ENCODE measurements at places on chromosomes 7 and 10. TPM values are rescaled to one million over a fixed set of nuclear protein-coding genes. Genes with fewer than 3 reads are reported as not detected.

- DNase-seq: no peak
Measured at GRCh38 chr10:89490596-89491335, 44.6 kb downstream of the SLC16A12 start.

CLCN1 gene
- total RNA-seq: not detected

PLXNA4 gene
- total RNA-seq: 0.08 TPM

OPALIN gene
- not detected for total RNA-seq

DNAAF5 gene
- total RNA-seq: 52.3 TPM

CPN1 gene
- total RNA-seq: not detected

CCDC172 gene
- total RNA-seq: not detected

NOS3 gene
- total RNA-seq: 9.2 TPM

DNA sequence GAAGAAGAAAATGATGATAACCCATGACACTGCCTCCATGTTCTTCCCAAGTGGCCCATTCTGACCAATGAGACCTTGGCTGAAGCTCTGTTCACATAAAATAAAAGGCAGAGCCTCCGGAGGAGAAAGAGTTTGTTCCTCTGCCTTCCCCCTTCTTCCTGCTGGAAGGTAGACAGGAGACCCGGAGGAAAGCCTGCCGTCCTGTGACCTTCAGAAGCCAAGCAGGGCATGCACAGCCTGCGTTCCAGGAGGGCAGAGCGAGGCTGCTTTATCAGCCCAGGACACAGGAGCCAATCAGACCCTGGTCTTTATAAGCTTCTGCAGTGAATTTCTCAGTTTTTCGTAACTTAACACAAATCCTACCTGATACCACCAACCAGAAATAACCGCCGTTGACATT lies 8.6 kb upstream of the GRID1 start:
- no peak for DNase-seq

DNA sequence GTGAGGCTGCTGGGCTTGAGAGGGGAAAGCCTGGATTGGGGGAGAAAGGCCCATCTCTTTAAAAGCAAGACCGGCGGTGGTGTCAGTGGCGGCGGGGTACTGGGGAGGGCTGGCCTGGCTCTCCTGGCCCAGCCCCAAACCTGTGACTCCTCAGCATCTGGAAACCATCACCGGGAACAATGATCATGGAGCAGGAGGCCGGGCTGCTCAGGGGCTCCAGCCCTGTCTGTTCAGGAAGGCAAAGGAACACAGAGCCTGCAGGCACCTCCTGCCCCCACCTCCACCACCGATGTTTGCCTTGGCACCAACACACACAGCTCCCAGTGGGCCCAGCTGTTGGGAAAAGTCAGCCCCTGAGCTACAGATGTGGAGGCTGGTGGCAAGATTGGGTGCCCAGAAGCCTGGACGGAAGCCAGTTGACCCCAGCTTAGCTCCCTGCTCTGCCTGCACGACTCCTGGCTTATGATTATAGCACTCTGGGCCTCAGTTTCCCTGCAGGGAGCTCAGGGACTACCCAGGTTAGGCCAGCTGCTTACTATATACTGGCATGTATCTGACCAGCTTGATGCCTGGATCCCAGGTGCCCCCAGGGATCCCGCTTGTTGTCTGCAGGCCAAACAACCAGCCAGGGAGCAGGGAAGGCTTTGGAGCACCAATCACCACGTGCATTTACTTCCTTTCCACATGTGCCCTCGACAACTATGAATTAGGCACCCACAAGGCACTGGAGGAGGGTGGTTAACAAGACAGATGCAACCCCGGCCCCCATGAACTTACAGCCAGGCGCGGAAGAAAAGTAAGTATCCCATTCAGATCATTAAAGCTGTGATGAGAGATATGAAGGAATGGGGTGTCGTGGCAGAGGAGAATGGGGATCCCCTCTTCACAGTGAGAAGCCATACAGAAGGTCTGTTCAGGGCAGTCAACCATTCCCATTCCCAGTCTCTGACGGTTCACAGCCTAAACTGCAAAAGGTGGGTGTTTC lies 37.3 kb downstream of the ZCCHC24 start:
- DNase-seq: no peak

C10orf67 gene
- 1.1 TPM for total RNA-seq

- no peak for DNase-seq
Measured at GRCh38 chr7:42237811-42238541, 967 bp upstream of the GLI3 start.

MSS51 gene
- total RNA-seq: 0.76 TPM

- no peak for DNase-seq
Measured at GRCh38 chr7:158687406-158687805, 17.2 kb downstream of the NCAPG2 start.

IRF5 gene
- 4.2 TPM for total RNA-seq

GRCh38 chr10:1243486-1244234 lies 187.5 kb downstream of the WDR37 start:
- no peak for DNase-seq

GRCh38 chr7:5282543-5283316 lies at the start of gene SLC29A4:
TSS of gene SLC29A4 (plus strand) at chr7:5282943. CDS start at chr7:5287817, 4,874 bp downstream.
- DNase-seq: no peak

DNA sequence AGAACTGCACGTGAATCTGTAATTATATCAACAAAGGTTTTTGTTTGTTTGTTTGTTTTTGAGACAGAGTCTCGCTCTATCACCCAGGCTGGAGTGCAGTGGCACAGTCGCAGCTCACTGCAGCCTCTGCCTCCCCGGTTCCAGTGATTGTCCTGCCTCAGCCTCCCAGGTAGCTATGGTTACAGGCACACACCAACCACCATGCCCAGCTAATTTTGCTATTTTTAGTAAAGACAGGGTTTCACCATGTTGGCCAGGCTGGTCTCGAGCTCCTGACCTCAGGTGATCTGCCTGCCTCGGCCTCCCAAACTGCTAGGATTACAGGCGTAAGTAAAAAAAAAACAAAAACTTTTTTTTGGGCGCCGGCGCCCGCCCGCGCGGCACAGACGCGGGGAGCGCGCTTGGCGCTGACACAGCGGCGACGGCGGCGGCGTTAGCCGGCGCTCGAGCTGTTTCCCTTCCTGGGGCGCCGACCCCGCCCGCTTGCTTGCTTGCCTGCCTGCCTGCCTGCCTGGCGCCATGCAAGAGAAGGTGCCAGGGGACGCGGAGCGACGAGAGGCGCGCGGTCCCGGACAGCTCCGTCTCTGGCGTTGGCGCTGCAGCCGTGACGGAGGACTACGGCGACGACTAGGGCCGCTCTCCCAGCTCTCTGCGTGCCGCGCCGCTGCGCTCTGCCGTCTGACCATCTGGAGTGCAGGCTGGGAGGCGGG lies 171.4 kb upstream of the NUPR2 start:
- no peak for DNase-seq

NYAP1 gene
- 0.33 TPM for total RNA-seq

- DNase-seq: no peak
Measured at GRCh38 chr10:48215486-48216203, 58.9 kb downstream of the FRMPD2 start.

DNA sequence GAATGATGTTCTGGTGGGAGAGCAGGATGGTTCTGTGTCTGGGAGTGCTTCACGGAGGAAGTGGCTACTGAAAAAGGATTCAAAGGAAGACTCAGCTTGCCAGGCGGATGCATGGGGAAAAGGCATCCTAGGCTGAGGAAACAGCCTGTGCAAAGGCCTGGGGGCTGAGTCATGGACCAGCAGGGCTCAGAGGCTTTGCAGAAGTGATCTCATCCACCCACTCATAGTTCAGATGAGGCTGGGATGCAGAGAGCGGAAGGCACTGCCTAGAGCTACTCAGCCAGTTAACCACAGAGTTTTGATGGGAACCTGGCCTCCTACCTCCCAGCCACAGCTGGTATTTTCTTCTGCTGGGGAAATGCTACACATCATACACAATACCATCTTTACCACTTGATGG lies 15.8 kb upstream of the ADAMTS14 start:
- no peak for DNase-seq

DNA sequence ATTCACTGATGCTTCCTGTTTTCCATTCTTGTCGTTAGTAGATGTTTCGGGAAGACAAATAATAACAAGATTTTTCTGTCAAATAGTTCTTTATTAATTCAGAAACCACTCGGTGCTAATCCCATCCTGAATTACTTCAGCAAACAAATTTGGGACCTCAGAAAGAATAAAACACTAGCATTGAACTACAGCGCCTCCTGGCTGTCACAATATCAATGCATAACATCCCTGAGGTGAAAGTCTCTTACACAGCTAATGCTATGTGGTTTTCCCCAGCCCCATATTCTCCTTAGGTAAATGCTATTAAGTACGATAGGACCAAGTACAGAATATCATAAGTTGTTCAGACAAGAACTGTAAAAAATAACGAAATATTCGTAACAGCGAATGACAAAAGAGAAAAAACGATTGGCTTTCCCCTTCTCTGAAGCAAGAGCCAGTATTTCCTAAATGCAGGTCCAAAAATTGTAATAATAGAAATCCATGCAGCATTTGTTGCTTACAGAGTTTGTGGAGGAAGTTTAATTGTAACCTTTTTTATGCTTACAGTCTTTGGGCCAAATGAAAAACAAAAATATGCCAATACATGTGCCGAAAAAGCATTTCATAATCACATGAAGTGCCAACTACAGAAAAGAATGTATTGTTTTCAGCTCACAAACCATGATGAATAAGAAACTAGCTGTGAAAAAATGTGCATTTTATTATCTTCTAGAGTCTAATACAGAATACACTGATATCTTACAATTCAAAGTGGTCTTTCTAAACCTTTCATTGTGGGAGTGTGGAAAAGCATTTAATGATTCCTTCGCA lies 47.3 kb downstream of the MYPN start:
- DNase-seq: peak; percentile 47

DNA sequence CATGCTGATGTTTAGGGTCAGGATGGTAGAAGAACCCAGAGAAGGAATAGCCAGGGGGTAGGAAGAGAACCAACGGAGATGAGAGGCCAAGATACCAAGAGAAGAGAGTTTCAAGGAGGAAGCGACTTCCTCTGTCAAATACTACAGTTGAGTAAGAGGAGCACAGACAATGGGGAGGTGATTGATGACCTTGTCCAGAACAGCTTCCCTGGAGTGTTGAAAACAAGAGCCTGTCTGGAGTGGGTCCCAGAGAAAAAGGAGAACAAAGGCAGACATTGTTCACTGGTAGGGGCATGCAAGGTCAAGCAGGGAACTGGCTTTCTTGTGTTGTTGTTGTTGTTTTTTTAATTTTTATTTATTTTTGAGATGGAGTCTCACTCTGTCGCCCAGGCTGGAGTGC lies 9.6 kb upstream of the TRIM56 start:
- DNase-seq: no peak

GRCh38 chr7:121109145-121109544 lies 120.6 kb downstream of the CPED1 start:
- no peak for DNase-seq

CUZD1 gene
- total RNA-seq: 1.1 TPM

DNA sequence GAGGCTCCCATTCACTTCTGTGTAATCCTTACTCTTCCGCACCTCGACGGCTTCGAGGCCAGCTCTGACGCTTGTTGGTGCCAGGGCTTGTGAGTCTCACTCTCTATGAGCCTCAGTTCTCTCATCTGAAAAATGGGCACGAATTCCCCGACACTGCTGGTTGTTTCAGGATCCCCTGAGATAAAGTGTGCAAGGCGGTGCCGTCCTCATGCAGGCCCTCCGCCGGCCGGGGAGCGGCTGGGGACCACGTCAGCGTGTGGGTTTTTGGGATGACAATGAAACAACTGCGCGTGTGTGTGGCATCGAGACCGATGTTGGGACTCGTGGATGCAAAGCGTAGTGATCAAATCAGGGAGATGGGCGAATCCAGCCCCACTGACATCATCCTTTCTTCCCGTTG lies 75.6 kb downstream of the FOXL3 start:
- DNase-seq: no peak

- no peak for DNase-seq
Measured at GRCh38 chr10:21330628-21331020, 194.9 kb downstream of the SKIDA1 start.
